A549 (cell line): ENCODE measurements at places on chromosomes 6 and 20. TPM values are rescaled to one million over a fixed set of nuclear protein-coding genes. Genes with fewer than 3 reads are reported as not detected.

C2 gene
- polyA plus RNA-seq, result 0.22 to 0.41 TPM (median 0.36 TPM) in 3 replicates

TREML1 gene
- polyA plus RNA-seq, result not detected in 3 replicates

GGTLC1 gene
- polyA plus RNA-seq, result not detected in 3 replicates

AIF1 gene
- not detected in 3 replicates for polyA plus RNA-seq

EYA4 gene
- 10.6 to 14.4 TPM (median 11.3 TPM) in 3 replicates for polyA plus RNA-seq

DACT2 gene
- 0.85 to 1.5 TPM (median 1.5 TPM) in 3 replicates for polyA plus RNA-seq

PAX1 gene
- polyA plus RNA-seq, result not detected in 3 replicates

ZMYND8 gene
- 10.2 to 11.2 TPM (median 10.4 TPM) in 3 replicates for polyA plus RNA-seq

FAM162B gene
- polyA plus RNA-seq, result not detected in 3 replicates

TMEM200A gene
- not detected in 3 replicates for polyA plus RNA-seq

- DNase-seq, result no peak
These were observed 122.6 kb downstream of the SULF2 start for GRCh38 chr20:47662483-47663353.

DNA sequence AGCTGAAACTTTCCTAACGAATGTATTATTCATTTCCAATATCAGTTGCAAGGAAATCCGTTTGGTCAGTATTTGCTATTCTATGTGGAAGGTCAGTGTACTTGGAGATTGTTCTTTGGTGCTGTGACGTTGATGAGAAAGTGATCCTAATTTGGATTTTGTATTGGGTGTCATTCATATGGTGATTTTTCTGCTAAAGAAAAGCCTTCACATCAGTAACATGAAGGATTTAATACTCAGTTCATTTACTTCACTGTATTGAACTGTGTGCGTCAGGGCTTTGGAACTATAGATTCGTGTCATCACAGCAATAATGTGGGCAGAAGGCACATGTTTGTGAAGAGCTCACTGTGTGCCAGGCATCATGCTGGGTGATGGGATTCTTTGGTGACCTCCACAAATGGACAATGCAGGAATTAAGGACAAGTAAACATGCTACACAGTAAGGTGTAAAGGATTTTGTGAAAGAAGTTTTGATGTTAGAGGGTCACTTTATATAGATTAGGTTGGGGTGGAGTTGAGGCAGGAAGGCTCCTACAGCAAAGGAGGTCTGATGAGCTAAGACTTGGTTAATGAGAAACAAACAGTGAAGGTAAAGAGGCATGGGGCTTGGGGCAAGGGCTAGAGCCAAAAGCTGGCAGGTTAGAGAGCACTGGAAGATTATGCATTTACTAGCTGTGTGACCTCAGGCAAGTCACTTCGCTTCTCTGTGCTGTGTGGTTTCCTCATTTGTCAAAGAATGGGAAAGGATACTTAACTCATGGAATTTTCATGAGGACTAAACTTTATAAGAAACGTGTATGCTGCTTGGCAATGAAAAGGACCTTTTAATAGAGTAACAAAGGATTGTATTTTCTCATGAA, 12.1 kb downstream of the ARID1B start:
- no peak for DNase-seq

GRCh38 chr6:37239526-37239925, 18.0 kb upstream of the TBC1D22B start:
- no peak for DNase-seq

GRCh38 chr20:35285806-35286076, 1.2 kb upstream of the EIF6 start:
- DNase-seq, result no peak

GRCh38 chr20:18314786-18315406, 26.6 kb downstream of the ZNF133 start:
- peak; percentile 18 for DNase-seq

DNA sequence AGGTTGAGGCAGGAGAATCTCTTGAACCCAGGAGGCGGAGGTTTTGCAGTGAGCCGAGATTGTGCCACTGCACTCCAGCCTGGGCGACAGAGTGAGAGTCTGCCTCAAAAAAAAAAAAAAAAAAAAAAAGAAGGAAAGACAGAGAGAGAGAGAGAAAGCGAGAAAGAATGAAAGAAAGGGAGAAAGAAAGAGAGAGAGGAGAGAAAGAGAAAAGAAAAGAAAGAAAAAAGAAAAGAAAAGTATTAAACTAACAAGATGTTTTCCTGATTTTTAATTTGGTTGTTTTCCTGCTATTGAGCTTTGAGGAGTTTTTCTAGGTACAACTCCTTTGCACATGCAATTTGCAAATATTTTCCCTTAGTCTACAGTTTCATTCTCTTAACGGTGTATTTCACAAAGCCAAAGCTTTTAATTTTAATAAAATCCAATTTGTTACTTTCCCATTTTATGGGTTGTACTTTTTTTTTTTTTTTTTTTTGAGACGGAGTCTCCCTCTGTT, 10.8 kb upstream of the TRERF1 start:
- no peak for DNase-seq

GRCh38 chr6:22873513-22874136, 304.3 kb downstream of the HDGFL1 start:
- no peak for DNase-seq

DNA sequence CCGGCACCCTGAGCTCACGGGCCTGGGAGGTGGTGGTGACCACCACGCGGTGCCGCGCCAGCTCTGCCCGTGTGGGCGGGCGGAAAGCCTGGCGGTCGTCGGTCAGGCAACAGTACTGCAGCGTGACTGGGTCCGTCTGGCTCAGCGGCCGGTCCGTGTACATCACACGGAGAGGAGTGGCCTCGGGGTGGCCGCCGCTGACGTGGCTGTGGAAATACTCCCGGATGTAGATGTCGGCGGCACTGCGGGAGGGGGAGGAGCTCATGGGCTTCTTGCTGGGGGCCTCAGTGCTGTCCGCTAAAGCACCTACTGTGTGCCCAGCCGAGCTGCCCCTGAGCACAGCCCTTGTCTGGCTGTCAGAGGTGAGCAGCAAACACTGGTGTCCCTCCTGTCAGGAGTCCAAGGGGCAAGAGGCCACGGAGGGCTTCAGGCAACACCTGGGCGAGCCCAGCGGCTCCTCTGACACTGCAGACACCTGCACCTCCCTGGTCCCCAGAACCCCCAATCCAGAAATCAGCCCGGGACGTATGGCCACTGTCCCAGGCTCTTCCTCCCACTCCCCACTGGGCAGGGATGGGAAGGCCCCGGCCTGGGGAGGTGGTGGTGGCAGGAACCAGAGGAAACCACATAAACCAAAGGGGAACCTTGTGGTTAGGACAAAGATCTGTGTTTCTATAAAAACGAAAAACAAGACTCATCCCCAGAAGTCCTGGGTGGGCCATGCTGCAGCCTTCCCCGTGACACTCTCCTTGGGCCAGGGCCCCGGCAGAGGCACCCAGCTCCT, 6.5 kb downstream of the HELZ2 start:
- no peak for DNase-seq

GRCh38 chr20:59191756-59192532, 28.3 kb downstream of the ZNF831 start:
- no peak for DNase-seq

DNA sequence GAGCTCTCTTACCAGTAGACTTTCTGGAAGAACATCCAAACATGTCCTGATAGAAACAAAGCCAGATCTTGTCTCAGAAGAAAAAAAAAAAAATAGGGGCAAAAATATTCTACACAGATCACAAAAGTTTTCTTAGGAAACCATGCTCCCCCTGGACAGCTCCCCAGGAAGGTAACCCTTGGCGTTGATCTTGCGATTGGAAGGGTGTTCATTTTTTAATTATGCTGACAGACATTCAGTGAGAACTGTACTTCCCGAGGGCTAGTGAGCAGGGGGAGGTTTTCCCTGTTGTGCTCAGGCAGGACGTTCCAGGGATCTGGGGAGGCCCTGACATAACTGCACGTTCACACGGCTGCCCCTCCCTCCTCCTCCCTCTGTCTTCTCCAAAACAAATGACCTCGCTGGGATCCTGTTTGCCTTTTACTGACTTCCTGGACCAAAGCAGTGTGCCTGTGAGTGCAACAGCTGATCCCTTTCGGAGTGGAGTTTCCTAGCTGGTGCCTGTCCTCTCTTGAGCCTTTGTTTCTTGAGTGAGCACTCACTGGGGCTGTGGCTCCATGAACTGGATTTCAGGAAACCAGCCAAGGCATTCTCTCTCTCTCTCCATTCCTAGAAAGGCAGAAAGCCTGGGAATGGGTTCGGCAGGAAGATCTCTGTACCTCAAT, 46.7 kb downstream of the MARCKS start:
- no peak for DNase-seq

GRCh38 chr6:41629128-41629527, 9.1 kb upstream of the MDFI start:
- DNase-seq, result no peak

- DNase-seq, result no peak
These were observed 8.7 kb upstream of the ILRUN start for GRCh38 chr6:34705241-34705640.

DNA sequence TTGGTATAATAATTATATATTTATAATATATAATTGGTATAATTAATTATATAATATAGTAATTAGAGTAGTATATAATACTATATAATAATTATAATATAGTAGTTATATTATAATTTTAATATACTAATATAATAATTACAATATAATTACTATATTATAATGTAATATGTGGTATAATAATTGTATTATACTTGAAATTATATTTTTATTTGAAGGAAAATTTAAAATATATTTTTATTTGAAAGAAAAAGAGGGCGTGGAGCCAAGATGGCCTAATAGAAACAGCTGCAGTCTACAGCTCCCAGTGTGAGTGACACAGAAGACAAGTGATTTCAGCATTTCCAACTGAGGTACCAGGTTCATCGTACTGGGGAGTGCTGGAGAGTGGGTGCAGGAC, 365.9 kb downstream of the MMUT start:
- DNase-seq, result no peak

- DNase-seq, result no peak
These were observed 170.6 kb downstream of the PHACTR1 start for GRCh38 chr6:12886961-12887775.

GRCh38 chr6:7107578-7108195, at the start of gene RREB1:
Gene RREB1 (plus strand): TSS chr6:7107961. CDS start chr6:7181912, 73,951 bp downstream.
- DNase-seq, result peak; percentile 85

GRCh38 chr6:124466949-124467348, 495.3 kb upstream of the RNF217 start:
- DNase-seq, result no peak

DNA sequence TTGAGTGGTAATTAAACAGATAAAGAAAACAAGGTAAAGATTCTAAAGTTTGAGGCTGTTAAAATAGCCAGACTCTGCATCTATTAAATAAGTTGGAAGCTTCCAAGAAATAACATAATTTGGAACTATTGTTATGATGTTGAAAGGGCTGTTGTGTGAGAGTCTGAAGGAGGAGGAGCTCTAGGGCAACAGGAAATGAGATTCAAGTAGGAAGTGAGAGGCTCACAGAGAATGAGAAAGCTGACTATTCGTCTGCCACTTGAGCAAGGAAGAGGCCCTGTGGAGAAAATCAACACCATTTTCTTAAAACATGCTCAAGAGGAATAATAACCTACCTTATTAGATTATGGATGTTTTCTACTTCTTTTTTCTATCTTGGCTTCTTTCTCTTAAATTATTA, 185.2 kb downstream of the SLC24A3 start:
- no peak for DNase-seq

DNA sequence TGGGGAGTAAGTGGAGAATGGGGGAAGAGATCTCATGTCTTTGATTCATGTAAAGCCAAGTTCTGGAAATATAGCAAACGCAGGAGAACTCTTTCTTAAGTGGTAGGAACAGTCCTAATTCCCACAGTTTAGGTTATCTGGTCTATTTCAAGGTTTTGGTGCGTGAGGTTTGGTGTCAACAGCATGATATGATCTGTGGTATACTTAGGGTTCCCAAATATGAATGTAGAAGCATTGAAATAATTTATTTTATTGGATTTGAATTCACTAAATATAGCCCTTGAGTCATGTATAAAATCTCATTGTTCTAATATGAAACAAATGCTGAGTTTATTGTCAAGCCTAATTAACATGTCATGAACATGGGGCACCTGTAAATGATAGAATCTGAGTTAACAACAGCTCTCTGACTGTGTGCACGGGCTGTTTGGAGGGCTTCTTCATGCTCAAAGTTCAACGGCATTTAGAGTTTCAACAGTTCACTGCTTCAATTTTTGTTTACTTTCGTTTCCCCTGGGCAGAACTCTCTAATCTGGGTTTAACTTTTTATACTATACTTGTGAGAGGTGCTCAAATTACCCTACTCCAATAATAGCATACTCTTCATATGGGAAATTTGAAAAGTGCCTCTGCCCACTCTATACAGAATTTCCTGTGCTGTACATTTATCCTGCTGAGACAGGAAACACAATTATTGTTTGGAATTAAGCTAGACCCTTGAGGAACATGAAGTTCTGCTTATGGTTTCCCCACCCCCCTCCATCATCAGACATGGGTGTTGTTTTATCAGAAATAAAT, 236.3 kb upstream of the ZNF217 start:
- no peak for DNase-seq

DNA sequence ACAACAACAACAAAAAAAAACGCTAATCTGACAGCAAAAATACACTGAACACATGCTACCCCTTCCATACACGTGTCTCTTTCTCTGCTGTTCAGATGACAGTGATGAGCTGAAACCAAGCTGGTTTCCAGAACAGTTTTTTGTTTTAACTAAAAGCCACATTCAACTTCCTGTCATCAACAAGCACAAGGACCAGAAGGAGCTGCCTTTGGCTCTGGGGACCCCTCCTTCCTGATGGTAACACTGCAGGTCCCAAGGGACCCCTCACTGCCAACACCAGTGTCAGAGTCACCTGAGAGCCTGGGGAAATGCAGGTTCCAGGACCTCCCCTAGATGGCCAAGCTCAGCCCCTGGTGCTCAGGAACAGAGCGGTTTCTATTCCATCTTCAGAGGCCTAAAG, 6.0 kb downstream of the CST7 start:
- no peak for DNase-seq
